ENCODE measurements at places on chromosomes 12 and 14.

DNA sequence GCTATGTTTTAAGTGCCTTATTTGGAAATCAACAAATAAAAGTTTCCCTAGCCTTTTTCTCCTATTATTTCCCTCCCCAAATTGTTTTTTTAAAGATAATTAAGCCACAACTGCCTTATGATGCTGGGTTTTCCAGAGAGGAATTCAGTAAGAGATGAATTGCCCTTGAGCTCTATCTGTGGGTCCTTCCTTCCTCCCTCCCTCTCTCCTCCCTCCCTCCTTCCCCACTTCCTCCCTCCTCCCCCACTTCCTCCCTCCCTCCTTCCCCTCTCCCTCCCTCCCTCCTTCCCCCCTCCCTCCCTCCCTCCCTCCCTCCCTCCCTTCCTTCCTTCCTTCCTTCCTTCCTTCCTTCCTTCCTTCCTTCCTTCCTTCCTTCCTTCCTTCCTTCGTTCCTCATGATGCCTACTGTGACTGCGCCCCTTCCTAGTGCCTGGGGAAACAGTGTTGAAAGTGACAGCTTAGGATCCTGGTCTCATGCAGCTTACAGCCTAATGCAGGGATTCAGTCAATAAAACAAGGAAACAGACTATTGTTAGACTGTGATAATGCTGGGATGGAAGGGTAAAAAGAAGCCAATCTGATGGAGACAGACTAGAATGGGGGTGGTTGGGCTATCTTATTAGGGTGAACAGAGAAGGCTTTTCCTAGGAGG, 1417.1 kb downstream of the AACS start:
- DNase-seq = no peak

DNA sequence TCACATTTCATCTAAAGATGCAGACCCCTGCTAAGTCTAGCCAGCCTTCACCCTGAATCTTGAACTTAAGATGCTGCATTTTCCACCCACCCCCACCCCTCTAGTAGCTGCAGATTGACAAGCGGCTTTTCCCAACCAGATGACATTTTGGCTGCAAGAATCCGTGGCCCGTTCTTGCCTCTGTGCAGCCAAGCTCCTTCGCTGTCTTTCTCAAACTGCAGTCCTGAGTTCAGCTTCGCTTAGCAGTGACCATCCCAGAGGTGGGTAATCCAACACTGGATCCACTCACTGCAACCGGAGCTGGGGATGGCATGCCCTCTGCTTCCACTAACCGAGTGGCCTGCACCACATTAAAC, 765 bp upstream of the NFYB start:
- DNase-seq = no peak

DNA sequence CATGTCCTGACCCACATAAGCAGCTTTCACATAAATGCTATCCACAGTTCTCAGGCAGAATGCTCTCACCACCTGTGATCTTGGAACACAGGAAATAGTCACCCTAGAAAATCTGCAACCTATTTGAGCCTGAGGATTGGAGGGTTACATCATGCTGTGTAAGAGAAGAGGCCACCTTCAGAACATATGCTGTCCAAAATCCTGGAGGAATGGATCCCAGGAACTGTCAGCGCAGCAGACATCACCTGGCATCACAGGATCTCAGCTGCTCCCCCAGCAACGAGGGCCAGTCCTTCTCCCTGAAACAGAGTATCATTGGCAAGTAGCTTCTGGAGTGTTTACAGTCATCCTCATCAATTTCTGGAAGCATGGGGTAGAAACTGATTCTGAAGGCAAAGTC, 63.2 kb upstream of the LTA4H start:
- no peak for DNase-seq

- DNase-seq = no peak
These were observed 90.2 kb downstream of the FUT8 start for GRCh38 chr14:65502676-65503124.

DNA sequence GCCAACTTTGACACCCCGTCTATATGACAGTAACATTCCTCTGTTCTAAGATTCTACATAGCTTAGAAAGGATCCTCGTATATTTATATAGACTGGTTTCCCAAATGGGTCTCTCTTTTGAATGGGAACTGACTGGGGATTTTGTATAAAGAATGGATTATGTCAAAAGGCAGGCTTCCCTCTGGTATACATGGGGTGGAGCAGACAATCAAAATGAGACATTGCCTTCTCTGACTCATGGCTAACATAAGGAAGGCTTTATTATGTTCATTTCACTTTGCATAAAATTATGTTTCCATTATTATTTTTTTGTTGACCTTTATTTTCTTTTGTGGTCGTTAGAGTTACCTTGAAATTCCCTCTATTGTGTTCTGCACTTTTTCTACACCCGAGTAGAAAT, 211.1 kb downstream of the ALG10B start:
- no peak for DNase-seq

- DNase-seq = no peak
These were observed 47.6 kb downstream of the MYBPC1 start for GRCh38 chr12:101642115-101643067.

GRCh38 chr14:91313154-91313850, 68.8 kb upstream of the GPR68 start:
- no peak for DNase-seq

- DNase-seq = no peak
These were observed 266.9 kb downstream of the CCDC91 start for GRCh38 chr12:28456934-28457710.

- peak; percentile 16 for DNase-seq
These were observed 103.3 kb upstream of the PMCH start for GRCh38 chr12:102300824-102301461.

GRCh38 chr14:94116701-94117100, 6.2 kb downstream of the IFI27 start:
- DNase-seq = no peak

GRCh38 chr12:125907351-125907750, 842.1 kb downstream of the AACS start:
- DNase-seq = no peak

GRCh38 chr14:99348816-99349614, 77.0 kb upstream of the BCL11B start:
- DNase-seq = no peak

DNA sequence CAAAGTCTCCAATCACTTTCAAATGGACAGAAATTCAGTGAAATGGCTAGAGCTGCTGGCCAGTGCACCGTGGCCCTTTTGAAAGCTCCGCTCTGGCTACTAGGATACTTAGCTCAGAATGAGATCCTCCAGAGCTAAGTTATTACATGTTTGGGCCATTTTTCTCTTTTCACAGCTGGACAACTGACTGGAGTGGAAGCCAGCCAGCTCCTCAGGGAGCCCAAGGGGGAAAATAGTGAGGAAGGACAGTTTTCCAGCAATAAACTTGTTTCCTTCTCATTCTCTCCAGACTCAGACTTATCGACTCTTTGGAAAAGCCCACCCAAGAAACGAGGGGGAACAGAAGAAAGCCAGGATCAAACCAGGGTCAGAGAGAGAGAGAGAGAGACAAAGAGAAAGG, 266.0 kb downstream of the KSR2 start:
- DNase-seq = no peak

DNA sequence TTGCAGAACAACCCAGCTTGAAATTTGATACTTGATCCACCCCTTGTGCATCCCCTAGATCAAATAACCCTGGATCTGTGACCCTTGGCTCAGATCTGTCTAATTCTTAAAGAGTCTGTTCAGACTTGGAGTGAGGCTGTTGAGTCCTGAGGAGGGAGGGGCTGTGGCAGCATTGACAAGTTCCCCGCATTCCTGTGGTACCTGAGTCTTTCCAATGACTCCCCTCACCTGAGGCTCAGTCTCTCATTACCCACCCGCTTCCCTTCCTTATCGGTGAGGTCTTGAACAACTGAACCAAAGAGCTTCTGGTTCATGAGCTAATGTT, 16.1 kb upstream of the HDAC7 start:
- DNase-seq = no peak

DNA sequence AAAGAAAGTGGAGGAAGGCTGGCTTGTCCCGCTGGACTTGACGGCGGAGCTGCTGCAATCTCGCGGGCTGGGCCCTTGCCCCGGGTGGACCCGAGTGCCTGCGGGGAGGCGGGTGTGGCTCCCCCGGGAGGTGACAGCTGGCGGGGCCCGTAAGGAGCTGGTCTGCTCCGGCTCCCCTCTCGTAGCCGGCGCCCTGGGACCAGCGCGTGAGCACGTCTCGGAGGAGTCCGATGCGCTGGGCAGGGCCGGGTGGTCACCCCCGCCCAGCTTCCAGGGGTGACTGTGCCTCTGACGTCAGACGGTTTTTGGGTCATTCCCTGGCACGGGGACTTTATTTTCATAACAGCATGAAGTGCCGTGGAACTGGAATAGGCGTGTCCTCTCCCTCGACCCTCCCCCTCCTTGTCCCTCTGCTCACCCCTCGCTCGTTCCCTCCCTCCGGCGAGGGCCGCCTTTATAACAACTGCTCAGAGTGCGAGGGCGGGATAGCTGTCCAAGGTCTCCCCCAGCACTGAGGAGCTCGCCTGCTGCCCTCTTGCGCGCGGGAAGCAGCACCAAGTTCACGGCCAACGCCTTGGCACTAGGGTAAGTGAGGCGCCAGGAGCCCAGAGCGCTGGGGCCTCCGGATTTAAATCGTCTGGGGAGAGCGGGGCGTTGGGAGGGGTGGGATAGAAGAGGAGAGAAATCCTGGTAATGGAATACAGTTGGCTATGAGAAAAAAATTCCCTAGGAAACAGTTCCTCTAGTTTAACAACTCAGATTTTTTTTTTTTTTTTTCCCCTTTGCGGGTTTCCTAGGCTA, at the start of gene GPRC5A:
TSS of gene GPRC5A (plus strand) at position 483 of the 801 bp plus-strand sequence. CDS start 16,688 bp downstream, outside the sequence.
- DNase-seq = peak; percentile 83

DNA sequence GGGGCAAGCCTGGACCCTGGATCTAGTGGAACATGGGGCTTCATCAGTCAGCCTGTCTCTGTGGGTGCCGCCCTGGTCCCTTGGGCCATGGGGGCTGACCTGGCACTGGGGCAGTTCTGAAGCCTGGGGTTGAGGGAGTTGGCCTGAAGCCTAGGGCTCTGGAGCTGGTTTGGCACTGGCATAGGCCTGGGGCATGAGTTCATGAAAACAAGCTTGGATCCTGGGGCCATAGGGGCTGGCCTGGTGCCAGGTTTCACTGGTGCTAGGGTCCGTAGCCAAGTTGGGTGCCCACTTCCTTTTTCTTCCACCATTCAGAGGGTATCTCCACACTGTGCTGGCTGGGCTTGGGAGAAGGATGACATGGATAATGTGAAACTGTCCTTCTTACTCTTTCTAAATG, 26.6 kb upstream of the ANO4 start:
- DNase-seq = no peak

- peak; percentile 90 for DNase-seq
These were observed 214.9 kb upstream of the HMGA2 start for GRCh38 chr12:65609359-65609771.
